ENCODE measurements at places on chromosomes 3 and 15.
A peak's percentile ranks its signal among the peaks of the same experiment; 100 is the strongest.

DNA sequence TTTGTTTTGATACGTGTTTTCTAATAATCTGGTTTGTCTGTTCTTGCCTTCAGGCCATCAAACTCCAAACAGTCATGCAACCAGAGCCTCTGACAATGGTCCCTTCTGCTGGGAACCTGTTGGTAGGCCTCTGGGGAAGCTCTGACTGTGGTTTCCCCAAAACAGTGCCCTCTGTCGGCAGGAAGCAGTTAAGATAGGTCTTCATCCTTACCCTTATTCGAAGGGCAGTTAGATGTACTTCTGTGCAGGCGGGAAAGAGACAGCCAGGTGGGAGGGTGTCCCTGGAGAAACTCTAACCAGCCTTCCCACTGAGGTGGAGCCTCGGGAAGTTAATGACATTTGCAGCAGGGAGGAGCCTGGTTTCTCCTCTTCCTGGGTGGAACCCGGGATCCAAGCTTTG, 81.6 kb upstream of the CHMP2B start:
- no peak for DNase-seq

GRCh38 chr3:4993276-4994143, 14.3 kb downstream of the BHLHE40 start:
- DNase-seq: no peak

DNA sequence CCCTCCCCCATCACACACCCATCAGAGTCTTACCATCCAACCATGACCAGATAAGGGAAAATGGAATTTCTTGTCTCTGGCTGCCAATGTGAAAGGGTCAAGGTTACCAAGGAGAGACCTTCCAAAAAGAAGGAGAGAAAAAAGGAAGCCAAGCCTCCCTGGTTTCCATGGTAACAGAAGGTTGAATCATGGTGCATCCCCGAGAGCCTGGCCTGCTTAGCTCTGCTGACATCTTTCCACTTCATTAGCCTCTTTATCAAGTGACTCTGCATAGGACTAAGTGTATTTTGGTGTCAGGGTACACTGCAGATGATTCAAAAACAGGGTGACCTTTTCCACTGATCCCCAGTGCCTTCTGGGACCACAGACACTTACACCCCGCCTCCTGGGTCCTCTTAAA, 225.7 kb upstream of the PPP2R3A start:
- no peak for DNase-seq

GRCh38 chr3:194206320-194206719, 70.4 kb downstream of the HES1 start:
- peak; percentile 34 for DNase-seq

DNA sequence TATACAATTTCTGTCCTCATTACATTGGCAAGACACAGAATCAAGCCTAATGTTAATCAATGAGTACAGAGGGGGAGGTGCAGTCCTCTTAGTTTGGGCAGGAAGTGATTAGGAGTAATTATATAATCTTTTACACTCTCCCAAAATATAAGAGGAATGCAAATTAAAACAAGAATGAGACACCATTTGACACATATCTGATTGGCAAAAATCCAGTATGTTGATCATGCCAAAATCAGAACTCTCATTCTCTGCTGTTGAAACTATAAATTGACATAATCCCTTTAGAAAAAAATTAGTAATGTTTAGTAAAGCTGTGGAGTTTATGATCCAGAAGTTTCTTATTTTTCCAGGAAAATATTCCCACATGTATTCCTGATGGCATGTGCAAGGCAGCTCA, 373.4 kb downstream of the EPHA6 start:
- DNase-seq: no peak

- DNase-seq: peak; percentile 79
These were observed 6.4 kb downstream of the CELSR3 start for GRCh38 chr3:48656061-48656840.

GRCh38 chr3:175312791-175313190, 453.7 kb downstream of the NAALADL2 start:
- no peak for DNase-seq

DNA sequence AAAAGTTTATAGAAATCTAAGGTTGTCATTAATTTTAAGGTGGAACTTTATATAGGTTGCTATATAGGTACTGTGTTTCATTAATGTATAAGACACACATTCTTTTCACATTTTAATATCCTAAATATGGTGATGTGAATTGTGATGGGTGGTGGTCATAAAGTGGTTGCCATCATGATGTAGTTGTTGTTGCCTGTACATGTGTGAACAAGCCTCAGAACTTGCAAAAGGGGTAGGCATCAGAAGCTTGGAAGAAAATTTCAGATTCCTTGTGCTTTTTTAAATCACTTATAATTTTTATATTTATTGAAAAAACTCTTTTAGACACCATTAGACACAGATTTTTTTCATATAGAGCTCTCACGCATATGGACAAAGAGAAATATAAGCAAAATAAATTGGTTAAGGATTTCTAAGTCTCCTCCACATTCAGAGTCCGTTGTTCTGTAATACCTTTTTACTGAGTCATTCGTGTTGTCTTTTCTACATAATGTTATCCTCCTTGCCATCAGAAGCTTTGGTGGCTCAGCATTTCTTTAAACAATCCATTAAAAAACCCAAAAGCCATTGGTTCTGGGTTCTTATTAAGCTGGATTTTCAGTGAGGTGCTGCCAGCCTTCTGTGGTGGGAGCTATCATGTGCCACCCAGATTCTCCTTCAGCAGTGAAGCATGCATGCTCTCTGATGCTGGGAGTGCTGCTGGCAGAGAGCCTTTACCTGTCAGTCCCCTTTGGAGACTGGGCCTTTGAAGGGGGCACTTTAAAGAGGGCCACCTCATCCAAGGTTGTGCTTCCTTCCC, 140.4 kb upstream of the GALNT15 start:
- no peak for DNase-seq

DNA sequence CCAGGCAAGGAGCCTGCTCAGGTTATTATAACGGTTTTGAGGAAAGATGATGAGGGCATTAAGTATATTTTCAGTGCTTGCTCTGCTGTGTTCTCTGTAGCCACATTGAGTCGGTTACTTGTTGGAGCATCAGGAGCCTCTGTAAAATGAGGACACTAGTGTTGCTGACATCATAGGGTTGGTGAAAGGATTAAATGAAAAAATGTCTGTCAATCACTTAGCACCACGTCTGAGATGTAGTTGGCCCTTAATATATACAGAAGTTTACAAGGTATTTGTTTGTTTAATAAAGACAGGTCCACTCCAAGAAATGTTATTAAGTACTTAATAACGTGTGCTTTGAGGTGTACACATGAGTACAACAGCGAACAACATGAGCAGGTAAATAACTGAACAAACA, 735 bp upstream of the SLC25A26 start:
- no peak for DNase-seq

DNA sequence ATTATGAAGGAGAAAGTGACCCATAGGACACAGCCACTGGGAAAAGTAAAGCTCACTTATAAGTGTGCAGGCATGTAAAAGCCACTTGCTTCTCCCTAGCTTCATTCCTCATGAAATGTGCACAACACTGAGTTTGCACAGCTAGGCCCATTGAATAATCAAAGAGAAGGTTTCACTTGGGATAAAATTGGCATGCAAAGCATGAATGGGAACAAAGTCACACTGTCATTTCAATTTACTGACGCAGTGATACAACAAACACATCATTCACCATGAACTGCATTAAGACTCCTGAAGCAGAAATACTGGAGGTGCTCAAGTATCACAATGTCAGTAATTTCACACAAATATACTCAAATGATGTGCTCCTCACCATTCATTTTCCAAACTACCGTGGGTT, 61.1 kb downstream of the KCNMB2 start:
- no peak for DNase-seq

GRCh38 chr3:172648747-172649146, 62.1 kb downstream of the NCEH1 start:
- DNase-seq: peak; percentile 86

DNA sequence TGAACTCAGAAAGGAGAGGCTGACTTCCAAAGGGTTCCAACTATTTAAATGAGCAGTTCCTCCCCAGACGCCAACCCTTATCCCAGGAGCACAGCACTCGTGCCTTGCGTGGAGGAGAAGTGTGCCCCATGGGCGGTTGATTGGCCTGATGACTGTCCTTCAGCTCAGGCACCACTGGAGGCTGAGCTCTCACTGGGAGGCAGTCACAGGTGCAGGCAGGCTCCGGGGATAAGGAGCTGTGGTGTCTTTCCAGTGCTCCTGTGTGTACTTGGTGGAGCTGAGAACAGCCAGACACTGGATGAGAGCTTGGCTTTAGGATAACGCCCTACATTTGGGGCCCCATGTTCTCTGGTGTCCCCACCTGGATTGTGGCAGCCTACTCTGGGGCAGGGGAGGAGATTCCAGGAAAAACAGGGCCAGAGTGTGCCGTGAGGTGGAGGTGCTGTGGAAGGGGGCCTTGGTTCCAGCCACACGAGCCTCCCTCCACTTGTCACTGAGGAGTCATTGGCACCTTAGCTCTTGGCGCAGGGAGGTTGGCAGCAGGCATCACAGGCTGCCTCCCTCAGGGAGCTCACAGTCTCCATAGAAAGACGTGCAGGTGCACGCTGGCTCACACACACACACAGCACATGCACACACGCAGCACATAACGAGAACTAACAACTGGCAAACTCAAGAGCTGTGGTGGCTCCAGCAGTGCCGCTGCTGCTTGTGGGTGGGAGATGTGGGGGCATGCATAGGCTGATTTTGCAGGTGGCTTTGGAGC, 22.7 kb upstream of the EPHB3 start:
- no peak for DNase-seq

GRCh38 chr3:186821429-186822387, 15.4 kb upstream of the RFC4 start:
- peak; percentile 30 for DNase-seq

DNA sequence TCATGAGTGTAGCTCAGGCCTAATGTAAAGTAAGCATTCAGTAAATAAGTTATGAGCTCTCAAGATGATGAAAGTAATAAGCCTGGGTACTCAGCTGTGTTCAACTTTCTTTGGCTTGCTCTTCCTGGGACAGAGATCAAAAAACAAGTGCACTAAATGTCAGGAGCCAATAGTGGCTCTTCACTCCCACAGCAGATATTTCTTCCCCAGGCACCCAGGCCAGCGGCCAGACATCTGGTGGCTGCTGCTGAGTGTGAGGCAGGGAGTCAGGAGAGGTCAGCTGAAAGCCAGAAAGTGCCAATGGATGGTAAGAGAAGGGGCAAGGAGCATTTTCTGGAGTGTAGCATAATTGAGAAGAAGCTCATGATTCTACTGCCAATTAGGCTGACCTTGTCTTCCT, 18.2 kb upstream of the ITGA11 start:
- DNase-seq: no peak

GRCh38 chr3:17489139-17489538, 253.3 kb downstream of the TBC1D5 start:
- no peak for DNase-seq

DNA sequence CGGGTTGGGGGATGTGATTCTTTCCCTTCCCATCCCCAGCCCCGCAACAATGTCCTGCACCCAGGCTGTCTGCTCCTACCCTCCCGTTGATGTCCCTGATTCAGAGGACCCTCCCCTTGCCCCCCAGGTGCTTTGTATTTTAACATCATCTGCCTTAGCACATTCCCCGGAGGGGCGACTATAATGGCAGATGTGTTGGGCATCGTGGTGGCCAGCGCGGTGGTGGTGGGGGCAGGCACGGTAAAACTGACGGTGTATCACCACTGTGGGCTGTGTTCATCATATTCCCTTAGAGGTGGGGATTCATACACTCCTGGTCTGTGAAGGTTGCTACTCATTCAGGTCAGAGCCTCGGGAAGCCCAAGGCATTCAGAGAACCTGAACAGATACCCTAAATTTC, 173.0 kb downstream of the ADAMTS17 start:
- DNase-seq: no peak

- no peak for DNase-seq
These were observed 53.6 kb upstream of the SNRPA1 start for GRCh38 chr15:101348643-101349042.

DNA sequence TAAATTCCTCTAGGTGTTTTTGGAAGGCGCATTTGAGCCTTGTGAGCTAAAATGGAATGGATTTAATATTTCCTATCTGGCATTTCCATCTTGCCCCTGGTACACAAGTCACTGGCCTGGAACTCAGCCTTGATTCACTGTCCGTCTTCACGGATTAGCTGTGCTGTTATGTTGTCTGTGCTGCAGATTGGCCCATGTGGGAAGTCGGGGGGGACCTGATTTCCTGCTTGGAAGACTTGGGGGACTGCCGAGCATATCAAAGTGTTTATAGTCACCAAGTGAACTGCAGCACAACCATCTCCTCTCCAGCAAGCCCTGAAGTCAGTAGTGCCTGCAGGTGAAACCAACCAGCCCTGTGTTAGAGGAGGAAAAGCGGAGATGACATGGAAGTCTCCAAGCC, 12.2 kb downstream of the GHRL start:
- no peak for DNase-seq

DNA sequence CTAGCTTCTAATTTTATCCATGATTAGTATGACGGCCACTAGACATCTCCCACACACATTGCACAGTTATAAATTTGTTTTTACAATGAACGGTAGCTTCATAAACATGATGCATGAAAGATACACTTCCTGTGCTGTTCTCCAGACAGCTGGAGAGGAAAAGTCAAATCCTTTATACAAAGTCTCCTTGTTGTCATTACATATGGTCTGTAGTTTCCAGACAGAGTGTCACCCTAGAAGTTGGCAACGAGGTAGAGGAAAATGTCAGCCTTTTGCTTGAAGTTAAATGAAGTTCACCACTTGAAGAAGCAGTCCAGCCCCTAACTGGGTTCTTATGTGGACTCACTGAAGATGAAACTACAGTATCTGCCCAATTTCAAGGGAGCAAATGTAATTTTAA, 253.0 kb upstream of the P2RY1 start:
- DNase-seq: no peak

GRCh38 chr3:169345662-169346331, 317.7 kb downstream of the MECOM start:
- DNase-seq: no peak

GRCh38 chr3:81173514-81173913, 587.9 kb downstream of the GBE1 start:
- DNase-seq: no peak

- no peak for DNase-seq
These were observed 76.8 kb upstream of the LRIG1 start for GRCh38 chr3:66577426-66578203.

DNA sequence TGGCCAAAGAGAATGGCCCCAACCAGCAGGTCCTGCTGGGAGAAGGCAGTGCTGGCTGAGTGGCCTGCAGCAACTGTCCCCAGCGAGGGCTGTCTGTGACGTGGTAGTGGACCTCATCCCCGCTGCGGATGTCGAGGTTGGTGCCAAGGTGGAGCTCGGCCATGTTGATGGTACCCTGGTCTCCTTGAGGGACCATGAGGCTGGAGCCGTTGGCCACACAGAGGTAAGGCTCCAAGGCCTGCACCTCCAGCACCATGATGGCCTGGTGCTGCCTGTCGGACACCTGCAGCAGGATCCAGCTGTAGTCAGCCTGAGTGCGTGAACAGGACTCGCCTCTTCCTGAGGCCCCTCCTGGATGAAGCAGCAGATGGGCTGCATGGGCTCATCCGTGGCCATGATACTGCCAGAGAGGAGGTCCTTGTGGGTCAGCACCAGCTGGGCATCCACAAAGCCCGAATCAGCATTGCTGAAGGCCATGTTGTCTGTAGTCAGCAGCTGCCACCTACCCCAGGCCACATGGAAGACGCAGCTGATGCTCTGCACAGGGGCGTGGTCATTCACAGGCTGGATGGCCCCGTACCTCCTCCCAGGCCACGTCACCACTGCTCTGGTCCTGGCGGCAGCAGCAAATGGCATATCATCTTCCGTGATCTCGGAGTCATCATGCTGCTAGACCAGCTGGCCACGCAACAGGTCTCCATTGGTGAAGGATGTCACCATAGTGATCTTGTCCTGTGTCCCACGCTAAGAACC, 167.5 kb downstream of the GOLGA6L4 start:
- DNase-seq: no peak
